Mammary epithelial cell (primary cell): ENCODE measurements at places on chromosomes 7 and 10. TPM values are rescaled to one million over a fixed set of nuclear protein-coding genes. Genes with fewer than 3 reads are reported as not detected.

The MBLAC1 gene
- 1.0 TPM for polyA plus RNA-seq

The GPR85 gene
- polyA plus RNA-seq, result 0.15 TPM

The PIK3CG gene
- polyA plus RNA-seq, result not detected

The DKK1 gene
- polyA plus RNA-seq, result 325 TPM

The PNLIPRP2 gene
- polyA plus RNA-seq, result not detected
